Activated T-helper 2 cell treated with anti-CD3 and anti-CD28 coated beads, Interferon-gamma antibody, Interleukin-2, Interleukin-4, amounts not matched to agents 10 μg/mL and 5 μg/mL and 100 μg/mL, durations not matched to agents 14 hours and 24 hours and 36 hours (primary cell): ENCODE measurements at places on chromosomes 16 and 17. TPM values are rescaled to one million over a fixed set of nuclear protein-coding genes. Genes with fewer than 3 reads are reported as not detected.
A peak's percentile ranks its signal among the peaks of the same experiment; 100 is the strongest.

GRCh38 chr16:75306099-75306762, 54.8 kb upstream of the BCAR1 start:
- H3K4me1 ChIP-seq: peaks cover 13% of the 10 kb centered on the region
- peaks cover 30% of the 10 kb centered on the region for H3K36me3 ChIP-seq
- peaks cover 3% of the 10 kb centered on the region for H3K27me3 ChIP-seq
- H3K4me3 ChIP-seq: no peak overlapping the region
- no peak overlapping the region for H3K27ac ChIP-seq

DNA sequence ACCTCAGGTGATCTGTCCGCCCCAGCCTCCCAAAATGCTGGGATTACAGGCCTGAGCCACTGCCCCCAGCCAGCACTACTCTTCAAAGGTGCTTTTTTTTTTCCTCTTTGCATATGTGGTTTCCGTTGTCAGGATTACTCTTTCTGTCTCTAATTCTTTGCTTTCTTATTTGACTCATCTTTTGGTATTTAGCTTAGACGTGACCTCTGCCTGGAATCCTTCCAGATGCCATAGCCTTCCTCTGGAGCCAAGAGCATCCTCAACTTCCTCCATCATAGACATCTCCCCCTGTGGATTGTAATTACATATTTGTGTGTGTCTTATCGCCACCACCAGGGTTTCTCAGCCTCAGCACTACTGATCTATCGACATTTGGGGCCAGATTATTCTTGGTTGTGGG, 84.4 kb upstream of the XYLT1 start:
- H3K27ac ChIP-seq: no peak overlapping the region
- peaks cover 11% of the 10 kb centered on the region for H3K27me3 ChIP-seq

BEAN1 gene
- total RNA-seq: not detected in 2 replicates

MEOX1 gene
- total RNA-seq: 1.4 and 1.8 TPM in 2 replicates

SLC5A11 gene
- not detected in 2 replicates for total RNA-seq

- DNase-seq: no peak
- no peak overlapping the region for H3K27ac ChIP-seq
- H3K4me1 ChIP-seq: peaks cover 73% of the 10 kb centered on the region
These were observed 10.4 kb downstream of the BANP start for GRCh38 chr16:87961623-87962022.

DNA sequence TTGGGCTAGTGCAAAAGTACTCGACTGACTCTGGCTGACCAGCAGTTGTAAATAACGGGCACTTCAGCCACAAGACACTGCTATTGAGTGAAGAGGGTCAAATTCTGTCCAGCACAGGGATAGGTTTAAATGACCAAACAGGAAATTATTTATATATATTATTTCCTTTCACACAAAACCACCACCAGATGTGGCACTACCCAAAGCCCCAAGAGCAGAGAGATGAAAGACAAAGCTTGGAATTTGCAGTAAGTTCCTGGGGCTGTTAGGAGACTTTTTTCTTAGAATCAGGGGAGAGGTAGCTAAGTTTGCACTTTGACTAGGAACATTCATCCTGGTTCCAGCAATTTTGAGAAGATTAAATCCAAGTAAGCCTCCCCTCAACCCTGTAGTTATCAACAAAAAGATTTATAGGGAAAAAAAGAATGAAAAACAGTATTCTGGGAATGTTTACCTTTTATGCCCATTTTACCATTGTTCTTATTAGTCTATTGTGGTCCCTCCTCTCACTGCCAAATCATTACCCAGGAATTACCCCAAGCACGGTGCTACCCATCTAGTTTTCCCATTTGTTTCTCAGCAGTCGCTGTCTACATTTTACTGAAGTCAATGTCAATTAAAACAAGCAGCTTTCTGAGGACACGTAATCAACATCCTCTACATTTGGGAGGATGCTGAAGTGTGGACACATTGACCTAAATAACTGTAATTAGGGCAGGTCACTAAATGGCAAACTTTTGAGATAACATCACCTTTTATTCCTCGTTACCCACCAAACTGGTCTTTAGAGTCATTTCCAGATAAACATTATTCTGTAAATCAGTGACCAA, 43.5 kb downstream of the GRB7 start:
- no peak overlapping the region for H3K4me3 ChIP-seq
- no peak overlapping the region for H3K27ac ChIP-seq
- peaks cover 52% of the 10 kb centered on the region for H3K36me3 ChIP-seq
- H3K27me3 ChIP-seq: no peaks in the 10 kb centered on the region

DNA sequence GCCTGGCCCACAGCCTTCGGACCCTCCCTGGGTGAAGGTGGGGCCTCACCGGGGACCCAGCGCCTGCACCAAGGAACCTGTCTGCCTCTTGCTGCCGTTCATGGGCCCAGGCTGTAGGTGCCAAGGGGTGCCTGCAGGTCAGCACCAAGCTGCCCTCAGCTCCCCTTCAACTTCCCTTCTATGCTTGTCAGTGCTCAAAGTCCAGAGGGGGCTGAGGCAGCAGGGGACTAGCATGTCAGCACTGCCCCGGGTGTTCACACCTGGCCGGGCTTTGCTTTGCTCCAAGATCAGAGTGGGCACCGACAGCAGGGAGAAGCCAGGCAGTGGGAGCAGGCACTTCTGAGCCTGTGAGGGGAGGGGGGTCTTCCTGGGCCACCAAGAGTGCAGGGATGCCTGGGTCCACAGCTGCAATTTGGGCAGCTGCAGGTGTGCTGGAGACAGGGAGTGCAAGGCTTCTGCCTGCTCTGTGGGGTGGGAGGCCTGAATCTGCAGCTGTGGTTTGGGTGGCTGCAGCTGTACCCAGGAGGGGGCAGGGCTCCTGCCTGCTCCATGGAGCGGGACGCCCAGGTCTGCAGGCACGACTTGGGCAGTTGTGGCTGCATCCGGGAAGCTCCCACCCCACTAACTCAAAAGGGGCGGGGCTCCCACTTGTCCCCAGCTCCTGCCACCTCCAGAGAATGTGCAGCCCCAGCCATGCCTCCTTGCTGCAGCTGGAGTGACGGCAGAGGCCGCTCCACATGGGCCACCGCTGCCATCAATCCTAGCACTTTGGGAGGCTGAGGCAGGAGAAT, 27.6 kb upstream of the PRM1 start:
- H3K4me1 ChIP-seq: peaks cover 37% of the 10 kb centered on the region
- no peak for DNase-seq
- H3K27me3 ChIP-seq: no peaks in the 10 kb centered on the region
- H3K36me3 ChIP-seq: no peaks in the 10 kb centered on the region
- H3K27ac ChIP-seq: no peak overlapping the region

DNA sequence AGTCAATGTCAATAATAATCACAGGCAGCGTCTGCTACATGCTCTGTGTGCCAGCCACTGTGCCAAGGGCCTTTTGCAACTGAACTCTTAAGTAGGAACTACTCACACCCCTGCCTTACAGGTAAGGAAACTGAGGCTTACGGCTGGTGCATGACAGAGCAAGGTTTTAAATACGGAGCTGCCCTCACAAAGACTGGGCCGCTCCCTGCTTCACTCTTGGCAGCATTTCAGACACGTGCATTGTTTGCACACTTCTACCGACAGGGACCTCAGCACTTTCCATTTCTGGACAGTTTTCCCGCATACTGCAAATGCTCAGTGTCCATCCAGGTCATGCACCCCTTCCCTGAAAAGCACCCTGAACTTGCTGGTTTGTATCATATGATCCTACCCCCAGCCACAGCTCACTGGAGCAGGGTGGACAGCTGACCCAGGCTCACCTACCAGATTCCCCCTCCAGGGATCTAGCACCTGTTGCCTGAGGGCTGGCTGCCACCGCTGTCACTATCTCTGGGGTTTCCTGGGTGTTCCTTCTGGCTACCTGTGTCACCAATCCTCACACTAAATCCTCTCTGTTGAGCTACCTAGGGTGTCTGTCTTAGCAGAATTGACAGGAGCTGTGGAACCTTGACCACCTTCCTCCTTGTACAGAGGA, 142.9 kb downstream of the C16orf78 start:
- H3K36me3 ChIP-seq: no peaks in the 10 kb centered on the region
- DNase-seq: no peak
- H3K27me3 ChIP-seq: peaks cover 2% of the 10 kb centered on the region

DNA sequence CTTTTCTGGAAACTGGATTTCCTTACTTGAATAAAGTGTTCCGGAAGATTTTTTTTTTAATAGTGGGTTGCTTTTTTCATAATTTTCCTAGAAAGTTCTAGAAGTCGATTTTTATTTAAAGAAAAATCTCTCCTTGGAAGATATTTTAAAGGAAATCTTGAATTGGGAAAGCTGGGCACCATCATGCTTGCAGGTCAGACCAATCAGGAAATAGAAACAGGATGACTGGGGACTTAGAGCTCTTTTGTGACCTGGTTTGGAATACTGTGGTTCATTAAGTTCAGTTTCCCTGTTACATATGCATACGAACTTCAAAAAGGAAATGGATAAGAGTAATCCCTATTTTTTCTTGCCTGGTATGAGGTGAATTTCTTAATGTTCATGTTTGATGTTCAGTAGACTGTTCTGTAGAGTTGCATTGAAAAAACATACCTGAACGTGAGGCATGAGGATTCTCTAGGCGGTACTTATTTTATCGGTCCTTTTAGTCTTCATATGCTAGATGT, 1.2 kb downstream of the NFATC3 start:
- peak overlapping the region; percentile 89 for H3K4me3 ChIP-seq
- peak overlapping the region; percentile 80 for H3K27ac ChIP-seq
- peaks cover 57% of the 10 kb centered on the region for H3K4me1 ChIP-seq
- peaks cover 20% of the 10 kb centered on the region for H3K36me3 ChIP-seq

DNA sequence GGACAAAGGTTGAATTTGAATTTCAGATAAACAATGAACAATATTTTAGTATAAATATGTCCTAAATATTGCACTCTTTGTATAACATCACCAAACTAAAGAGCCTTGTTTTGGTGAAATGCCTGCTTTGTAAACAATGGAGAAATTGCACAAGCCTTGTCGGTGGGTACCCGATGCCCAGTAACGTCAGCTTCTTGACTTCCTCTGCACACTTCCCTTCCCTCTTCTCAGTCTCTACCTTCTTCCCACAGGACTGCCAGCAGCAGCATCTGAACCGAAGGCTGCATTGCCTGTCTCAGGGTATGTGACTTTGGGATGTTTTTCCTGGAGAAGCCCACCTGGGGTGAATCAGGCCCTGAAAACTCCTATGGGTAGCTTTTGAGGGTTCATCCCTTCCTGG, 113.9 kb downstream of the UTP18 start:
- no peak overlapping the region for H3K4me3 ChIP-seq
- peaks cover 7% of the 10 kb centered on the region for H3K27me3 ChIP-seq
- no peaks in the 10 kb centered on the region for H3K36me3 ChIP-seq
- DNase-seq: no peak
- no peaks in the 10 kb centered on the region for H3K4me1 ChIP-seq

DNA sequence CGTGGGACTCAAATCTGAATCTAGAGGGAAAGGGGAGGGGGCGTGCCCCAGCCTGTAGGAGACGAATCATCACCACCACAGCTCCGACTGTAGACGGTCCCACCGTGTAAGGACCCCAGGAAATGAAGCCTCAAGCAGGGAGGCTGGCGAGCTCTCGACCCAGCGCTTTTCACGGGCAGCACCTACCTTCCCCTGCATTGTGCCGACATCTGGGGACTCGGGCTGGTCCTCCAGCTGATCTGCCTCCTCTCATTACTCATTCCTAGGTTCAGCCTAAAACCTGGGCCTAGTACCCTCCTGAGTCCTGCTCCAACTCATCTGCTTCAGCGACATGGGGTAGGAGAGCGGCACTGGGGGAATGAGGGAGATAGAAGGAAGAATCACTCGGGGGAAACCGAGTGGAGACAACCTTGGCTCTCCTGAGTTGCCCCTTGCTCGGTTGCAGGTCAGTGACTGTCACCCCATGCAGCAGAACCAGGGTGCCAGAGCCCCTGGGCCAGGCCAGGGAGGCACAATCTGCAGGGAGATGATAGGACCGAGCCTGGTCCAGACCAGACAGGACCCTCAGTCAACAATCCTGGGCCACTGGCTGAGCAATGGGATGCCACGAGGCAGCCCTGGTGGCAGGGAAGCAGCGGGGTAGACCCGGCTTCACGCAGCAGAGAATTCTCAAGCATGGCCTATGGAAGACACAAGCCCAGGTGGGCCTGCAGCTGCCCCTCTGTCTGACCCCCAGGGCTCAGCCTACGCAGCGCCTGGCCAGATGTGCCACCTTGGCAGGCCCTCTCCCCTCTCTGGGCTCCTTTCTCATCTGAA, 833 bp upstream of the BCAR1 start:
- DNase-seq: no peak
- no peak overlapping the region for H3K4me3 ChIP-seq
- H3K36me3 ChIP-seq: no peaks in the 10 kb centered on the region
- no peak overlapping the region for H3K27ac ChIP-seq
- no peaks in the 10 kb centered on the region for H3K4me1 ChIP-seq
- peaks cover 53% of the 10 kb centered on the region for H3K27me3 ChIP-seq

- peaks cover 6% of the 10 kb centered on the region for H3K4me1 ChIP-seq
- no peak for DNase-seq
- peaks cover 55% of the 10 kb centered on the region for H3K36me3 ChIP-seq
- H3K27ac ChIP-seq: no peak overlapping the region
- H3K4me3 ChIP-seq: no peak overlapping the region
These were observed 46.1 kb downstream of the CHCT1 start for GRCh38 chr17:60468371-60468770.

ZP2 gene
- not detected in 2 replicates for total RNA-seq

GRCh38 chr17:63961355-63962212, 11.1 kb downstream of the SCN4A start:
- no peak overlapping the region for H3K27ac ChIP-seq
- no peaks in the 10 kb centered on the region for H3K36me3 ChIP-seq
- peaks cover 6% of the 10 kb centered on the region for H3K4me1 ChIP-seq
- H3K27me3 ChIP-seq: no peaks in the 10 kb centered on the region

DNAH3 gene
- 0.02 and 0.05 TPM in 2 replicates for total RNA-seq

- H3K36me3 ChIP-seq: peaks cover 22% of the 10 kb centered on the region
- H3K4me1 ChIP-seq: no peaks in the 10 kb centered on the region
- no peak overlapping the region for H3K27ac ChIP-seq
- H3K4me3 ChIP-seq: no peak overlapping the region
These were observed 4.7 kb downstream of the LITAFD start for GRCh38 chr16:8886593-8887430.

CCDC144A gene
- total RNA-seq: 2.0 and 3.0 TPM in 2 replicates

CDH8 gene
- not detected in 2 replicates for total RNA-seq

CCL8 gene
- total RNA-seq: not detected in 2 replicates

FBXL20 gene
- total RNA-seq: 18.1 and 18.8 TPM in 2 replicates

PYDC1 gene
- total RNA-seq: not detected in 2 replicates

- H3K27ac ChIP-seq: no peak overlapping the region
- no peak overlapping the region for H3K4me3 ChIP-seq
- DNase-seq: no peak
These were observed 82.9 kb upstream of the RCVRN start for GRCh38 chr17:9987779-9988585.

ACADVL gene
- total RNA-seq: 492 and 503 TPM in 2 replicates

GRCh38 chr16:68612996-68613395, 32.1 kb upstream of the CDH3 start:
- no peak for DNase-seq
- no peaks in the 10 kb centered on the region for H3K4me1 ChIP-seq
- no peak overlapping the region for H3K4me3 ChIP-seq
- no peak overlapping the region for H3K27ac ChIP-seq
- no peaks in the 10 kb centered on the region for H3K36me3 ChIP-seq

GRCh38 chr17:79914813-79915740, 75.8 kb upstream of the CBX4 start:
- H3K27me3 ChIP-seq: no peaks in the 10 kb centered on the region
- no peaks in the 10 kb centered on the region for H3K36me3 ChIP-seq
- H3K4me3 ChIP-seq: no peak overlapping the region
- DNase-seq: no peak
- no peaks in the 10 kb centered on the region for H3K4me1 ChIP-seq
